Kasumi-1 (cell line): ENCODE measurements at places on chromosomes 6 and 20.

- no peak for DNase-seq
Measured at GRCh38 chr6:4271761-4272470, 136.5 kb upstream of the ECI2 start.

GRCh38 chr6:43203718-43204095 is 21.7 kb downstream of the CUL9 start:
- DNase-seq, result no peak

GRCh38 chr20:17909869-17910321 is 58.7 kb downstream of the SNX5 start:
- DNase-seq, result no peak

- peak; percentile 46 for DNase-seq
Measured at GRCh38 chr20:59087829-59088433, 45.3 kb upstream of the PRELID3B start.

- DNase-seq, result peak; percentile 33
Measured at GRCh38 chr6:134216301-134217010, 101.5 kb downstream of the SGK1 start.

GRCh38 chr6:69164564-69165229 is 529.6 kb downstream of the ADGRB3 start:
- peak; percentile 30 for DNase-seq

DNA sequence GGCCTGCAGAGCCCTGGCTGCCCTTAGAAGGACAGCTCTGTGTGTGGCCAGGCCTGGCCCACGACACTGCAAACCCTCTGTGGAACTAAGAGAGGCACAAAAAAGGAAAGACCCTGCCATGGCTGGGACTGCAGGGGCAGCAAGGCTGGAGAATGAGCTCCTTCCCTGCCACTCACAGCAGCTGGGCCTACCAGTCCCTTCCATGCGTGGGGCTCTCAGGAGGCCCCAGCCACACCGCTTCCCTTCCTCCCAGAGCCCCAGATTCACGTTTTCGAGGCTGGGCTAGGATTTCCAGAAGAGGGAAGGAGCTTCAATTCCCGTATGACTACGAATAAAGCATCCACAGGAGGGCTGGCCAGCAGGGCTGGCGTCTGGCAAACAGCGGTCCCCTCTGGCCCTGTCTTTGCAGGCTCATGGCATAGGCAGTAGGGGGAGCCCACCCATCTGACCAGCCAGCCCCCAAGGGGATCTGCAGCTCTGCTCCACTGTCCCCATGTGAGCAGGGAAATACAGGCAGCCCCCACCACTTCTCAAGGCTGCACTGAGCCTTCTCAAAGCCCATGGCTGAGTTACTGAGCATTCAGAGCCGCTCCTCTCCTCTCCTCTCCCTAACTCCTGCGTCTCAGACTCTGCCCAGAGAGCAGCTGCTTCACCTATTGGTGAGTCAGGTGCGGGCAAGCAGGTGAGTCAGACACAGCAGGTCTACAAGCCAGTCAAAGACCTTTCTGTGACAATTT is 53.1 kb downstream of the NINL start:
- no peak for DNase-seq

DNA sequence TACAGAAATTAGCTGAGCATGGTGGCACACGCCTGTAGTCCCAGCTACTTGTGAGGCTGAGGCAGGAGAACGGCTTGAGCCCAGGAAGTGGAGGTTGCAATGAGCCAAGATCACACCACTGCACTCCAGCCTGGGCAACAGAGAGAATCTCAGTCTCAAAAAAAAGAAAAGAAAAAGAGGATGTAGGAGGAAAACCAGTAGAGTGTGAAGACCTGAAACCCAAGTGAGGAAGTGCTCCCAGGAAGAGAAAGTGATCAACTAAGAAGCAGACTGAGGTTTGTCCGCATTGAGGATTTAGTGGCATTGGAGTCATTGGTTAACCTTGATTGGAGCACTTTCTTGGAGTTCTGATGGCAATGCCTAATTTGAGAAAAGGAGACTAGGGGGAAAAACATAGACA is 20.6 kb upstream of the TASP1 start:
- no peak for DNase-seq

DNA sequence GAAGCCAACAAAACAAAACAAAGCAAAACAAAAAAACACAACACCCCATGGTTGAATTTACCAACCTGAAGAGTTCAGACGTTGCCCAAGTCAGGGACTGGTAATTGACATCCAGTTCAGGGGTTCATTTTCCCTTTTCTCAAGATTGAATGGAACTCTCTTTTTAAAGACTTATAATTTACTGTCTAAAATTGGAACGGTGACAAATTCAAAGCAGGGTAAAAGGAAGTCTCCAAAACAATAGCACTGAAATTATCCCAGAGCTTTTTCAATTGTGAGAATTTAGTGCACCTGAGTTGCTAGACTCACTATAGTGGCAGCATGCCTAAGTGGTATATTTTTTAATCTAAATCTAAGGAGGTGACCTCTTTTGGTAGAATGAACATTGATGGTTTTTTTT is 90.9 kb upstream of the PREP start:
- no peak for DNase-seq

GRCh38 chr6:158972241-158973233 is 27.5 kb downstream of the RSPH3 start:
- DNase-seq, result peak; percentile 72

DNA sequence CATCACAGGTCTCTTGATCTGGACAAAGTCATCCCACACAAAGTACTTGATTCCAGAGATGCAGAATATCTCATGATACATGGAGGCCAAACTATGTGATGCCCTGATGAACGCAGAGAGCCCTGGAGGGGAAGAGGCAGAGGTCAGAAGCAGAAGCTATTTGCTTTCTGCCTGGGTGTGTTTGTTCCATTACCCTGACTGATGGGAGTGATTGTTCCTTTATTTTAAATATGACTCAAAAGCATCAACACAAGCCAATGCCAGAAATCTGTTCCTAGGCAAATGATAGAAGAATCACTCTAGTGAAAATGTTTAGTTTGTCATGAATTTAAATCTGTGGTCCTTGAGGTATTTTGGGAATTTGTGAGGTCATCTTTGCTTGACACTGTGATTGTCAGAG is 54.7 kb upstream of the GGTLC1 start:
- DNase-seq, result no peak

- DNase-seq, result no peak
Measured at GRCh38 chr6:12450467-12450866, 160.3 kb downstream of the EDN1 start.

DNA sequence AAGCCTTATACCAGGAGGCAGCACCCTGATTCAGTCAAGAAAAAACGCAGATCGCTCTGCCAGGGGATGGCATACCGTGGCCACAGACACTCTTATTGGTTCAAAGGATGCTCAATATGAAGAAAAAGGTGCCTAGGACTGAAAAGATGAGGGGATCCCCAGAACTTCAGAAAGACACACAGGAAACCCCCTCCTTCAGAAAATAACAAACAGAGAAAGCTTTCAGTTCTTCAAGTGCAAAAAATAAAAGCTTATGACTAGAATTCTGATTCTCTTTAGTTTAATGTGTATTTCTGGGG is 17.7 kb upstream of the MYB start:
- DNase-seq, result no peak

DNA sequence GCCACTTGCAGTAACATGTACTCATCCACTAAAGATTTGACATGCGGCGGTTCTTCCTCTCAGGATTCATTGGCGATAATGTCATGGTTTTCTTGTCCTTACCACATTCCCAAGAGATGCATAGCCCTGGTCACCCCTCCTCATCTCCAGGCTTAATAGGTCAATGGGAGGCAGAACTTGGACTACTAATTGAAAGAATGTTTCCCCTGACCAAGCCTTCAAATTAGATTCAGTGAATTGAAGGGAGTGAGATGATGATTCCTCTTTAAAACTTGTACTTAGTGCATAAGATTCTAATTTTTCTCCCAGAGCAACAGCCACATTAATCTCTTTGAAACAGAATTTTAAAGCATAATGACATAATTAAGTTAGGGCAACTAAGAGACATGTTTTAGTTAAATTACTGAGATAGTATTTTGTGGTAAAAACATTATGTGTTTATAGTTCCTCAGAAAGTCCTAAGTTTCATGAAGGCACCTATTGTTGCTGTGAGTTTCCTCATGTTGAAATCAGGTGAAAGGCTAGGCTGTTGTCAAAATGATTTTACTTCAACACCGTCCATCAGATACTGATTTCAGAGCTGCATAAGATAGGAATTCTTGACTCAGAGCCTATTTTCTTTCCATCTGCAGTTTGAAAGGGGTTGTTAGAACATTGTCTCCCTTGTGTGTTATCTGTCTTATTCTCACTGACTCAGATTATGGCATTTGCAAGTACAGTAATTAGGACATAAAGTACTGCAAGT is 48.5 kb downstream of the STK4 start:
- no peak for DNase-seq

DNA sequence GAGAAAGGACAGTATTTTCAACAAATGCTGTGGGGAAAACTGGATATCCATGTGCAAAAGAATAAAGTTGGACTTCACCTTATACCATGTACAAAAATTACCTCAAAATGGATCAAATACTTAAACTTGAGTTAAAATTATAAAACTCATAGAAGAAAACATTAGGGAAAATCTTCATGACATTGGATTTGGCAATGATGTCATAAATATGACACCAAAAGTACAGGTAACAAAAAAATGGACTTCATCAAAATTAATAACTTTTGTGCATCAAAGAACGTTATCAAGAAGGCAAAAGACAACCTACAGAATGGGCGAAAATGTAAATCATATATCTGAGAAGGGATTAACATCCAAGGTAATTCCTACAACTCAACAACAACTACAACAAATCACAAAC is 355.3 kb upstream of the SOX4 start:
- DNase-seq, result no peak

GRCh38 chr20:49558826-49559225 is 9.1 kb downstream of the PTGIS start:
- DNase-seq, result no peak

DNA sequence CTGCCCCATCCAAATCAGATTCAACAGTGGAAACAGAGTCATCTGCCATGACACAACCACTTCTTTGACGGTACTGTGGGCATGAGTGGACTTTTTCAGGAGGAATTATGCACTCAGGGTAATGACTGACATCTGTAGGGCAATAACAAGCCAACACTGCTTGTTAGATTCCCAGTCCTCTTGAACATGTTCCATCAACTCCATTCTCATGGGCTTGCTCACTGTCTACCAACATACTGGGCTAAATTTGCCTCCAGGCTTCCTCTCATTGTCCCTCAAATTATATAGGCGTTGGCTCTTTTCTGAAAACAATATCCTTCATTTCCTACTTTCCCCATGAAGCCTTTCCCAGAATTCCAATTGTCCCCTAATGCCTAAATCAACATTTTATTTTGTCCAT is 43.1 kb downstream of the ANKEF1 start:
- DNase-seq, result no peak

- no peak for DNase-seq
Measured at GRCh38 chr20:18662279-18663040, 74.6 kb downstream of the DTD1 start.

DNA sequence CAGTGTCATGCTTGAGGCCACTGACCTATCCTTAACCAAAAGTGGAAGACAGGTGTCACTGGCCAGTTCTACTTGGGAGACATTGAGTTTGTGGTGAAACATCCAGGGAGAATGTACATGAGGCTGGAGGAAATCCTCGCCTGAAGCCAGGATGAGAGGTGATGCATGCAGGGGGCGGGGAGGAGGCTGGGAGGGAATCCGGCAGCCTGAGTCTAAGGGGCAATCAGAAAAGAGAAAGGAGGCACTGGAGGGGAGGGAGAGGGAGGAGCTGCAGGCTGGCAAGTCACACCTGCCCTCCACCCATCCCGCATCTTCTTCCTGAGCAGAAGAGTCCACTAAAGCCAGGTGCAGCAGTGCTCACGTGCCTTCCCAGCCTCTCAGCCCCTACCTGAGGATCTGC is 14.9 kb upstream of the DDO start:
- DNase-seq, result no peak

DNA sequence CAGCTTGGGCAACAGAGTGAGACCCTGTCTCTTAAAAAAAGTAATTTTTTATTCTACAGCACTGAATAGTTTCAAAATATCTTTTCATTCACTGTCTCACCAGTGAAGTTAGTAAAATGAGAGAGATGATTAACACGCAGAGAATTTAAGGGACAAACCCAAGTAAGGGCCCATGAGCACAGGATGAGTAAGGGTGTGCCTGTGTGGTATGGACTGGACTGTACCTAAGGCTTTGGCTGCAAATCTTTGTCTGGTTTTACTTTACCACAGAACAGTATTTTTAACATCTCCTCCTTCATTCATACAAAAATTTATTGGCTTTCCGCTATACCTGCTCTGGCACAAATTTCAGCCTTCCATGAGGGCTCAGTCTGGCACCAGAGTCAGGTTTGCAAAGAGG is 433.3 kb downstream of the UTRN start:
- DNase-seq, result no peak
